NB4 (cell line): ENCODE measurements at places on chromosomes 5 and 9.

DNA sequence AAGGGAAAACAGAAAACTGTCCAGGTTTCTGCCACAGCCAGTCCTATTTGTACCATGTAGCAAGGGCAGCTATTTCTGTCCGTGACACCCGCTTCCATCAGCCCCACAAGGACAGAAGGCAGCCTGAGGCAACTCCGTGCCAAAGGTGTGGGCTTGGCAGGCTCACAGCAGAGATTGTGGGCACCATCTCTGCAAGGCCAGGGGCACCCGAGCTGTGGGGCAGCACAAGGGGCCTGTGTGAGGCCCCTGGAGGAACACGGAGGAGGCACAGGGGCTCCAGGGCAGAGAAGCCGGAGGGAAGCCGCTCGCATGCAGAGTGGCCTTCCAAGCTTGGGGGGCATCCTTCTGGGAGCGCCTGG is 43.5 kb downstream of the COL23A1 start:
- no peak for DNase-seq

- DNase-seq, result peak; percentile 94
Measured at GRCh38 chr9:91162784-91163443, 198.8 kb downstream of the AUH start.

- no peak for DNase-seq
Measured at GRCh38 chr5:65125591-65126541, 355.9 kb downstream of the ADAMTS6 start.

- no peak for DNase-seq
Measured at GRCh38 chr9:116605060-116605459, 82.0 kb upstream of the TRIM32 start.

DNA sequence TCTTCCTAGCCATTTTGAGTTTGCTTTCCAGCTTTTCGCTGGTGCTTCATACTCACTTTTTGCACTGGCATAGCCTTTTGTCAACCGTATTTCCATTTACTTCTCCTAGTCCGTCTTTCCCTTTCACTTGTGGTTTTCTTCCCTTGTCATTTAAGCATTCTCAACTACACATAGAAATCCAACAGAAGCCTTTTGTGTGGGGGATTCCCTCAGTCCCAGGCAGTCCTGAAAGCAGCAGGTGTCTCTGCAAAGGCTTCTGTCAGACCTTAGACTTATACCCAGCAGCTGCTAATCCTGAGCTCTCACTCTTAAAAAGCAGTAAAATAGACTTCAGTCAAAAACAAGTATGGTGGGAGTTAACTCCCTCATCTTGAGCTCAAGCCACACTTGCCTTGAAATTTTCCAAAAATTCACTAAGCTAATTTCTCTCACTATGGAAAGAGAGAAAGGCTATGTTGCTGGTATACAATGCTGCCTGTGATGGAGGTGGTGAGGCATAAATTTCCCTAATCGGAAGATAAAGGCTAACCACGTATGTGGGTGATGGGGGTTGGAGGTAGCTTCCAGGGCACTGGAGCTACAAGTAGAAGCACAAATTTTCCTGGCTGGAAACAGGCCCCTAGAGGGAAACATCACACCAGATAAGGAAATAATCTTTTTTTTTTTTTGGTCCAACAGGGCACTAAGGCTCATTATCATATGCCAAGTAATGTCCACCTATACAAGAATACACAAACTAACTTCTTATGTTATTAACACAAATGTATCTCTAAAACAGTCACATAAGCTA is 34.8 kb upstream of the IFNK start:
- no peak for DNase-seq

DNA sequence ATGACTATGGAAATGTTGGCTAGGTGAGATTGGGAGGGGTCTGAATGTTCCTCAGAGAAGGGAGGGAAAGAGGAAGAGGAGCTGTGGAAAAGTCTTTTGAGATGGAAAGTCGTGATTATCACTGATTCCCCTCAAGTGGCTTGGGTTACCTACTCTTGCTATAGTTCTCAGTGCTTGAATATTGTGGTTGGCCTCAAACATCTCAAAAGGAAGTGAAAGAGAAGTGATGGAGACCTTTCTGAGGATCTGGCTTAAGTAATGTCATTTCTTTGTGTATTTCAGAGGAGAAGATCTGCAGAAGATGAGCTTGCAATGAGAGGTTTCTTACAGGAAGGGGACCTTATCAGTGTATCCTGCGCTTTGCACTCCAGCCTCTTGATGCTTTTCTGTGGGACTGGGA is 5.5 kb downstream of the EXOSC2 start:
- DNase-seq, result no peak

- no peak for DNase-seq
Measured at GRCh38 chr5:77850536-77851175, 74.5 kb upstream of the TBCA start.

DNA sequence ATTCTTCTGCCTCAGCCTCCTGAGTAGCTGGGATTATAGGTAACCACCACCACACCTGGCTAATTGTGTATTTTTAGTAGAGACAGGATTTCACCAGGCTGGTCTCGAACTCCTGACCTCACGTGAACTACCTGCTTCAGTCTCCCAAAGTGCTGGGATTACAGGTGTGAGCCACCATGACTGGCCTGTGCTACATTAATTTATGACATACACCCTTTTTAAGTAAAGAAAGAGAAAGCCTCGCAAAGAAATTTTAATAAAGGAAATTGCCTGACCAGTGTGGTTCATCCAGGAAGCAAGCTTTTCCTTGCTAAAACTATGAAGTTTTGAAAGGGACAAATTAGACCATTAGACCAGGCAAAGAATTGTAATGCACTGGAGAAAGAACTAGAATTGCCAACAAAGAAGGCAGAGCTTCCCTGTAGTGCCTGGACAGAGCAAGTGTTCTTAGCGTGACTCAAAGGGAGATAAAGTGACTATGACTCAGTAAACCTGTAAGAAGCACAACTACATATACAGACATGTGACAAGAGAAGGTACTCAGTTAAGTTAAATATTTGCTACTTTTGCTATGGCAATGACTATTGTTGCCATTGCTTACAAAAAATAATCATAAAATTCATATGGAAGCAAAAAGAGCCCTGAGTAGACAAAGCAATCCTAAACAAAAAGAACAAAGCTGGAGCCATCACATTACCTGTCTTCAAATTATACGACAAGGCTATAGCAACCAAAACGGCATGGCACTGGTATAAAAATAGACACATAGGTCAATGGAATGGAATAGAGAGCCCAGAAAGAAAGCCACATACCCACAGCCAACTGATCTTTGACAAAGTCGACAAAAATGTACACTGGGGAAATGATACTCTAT is 54.6 kb downstream of the FYB1 start:
- no peak for DNase-seq

DNA sequence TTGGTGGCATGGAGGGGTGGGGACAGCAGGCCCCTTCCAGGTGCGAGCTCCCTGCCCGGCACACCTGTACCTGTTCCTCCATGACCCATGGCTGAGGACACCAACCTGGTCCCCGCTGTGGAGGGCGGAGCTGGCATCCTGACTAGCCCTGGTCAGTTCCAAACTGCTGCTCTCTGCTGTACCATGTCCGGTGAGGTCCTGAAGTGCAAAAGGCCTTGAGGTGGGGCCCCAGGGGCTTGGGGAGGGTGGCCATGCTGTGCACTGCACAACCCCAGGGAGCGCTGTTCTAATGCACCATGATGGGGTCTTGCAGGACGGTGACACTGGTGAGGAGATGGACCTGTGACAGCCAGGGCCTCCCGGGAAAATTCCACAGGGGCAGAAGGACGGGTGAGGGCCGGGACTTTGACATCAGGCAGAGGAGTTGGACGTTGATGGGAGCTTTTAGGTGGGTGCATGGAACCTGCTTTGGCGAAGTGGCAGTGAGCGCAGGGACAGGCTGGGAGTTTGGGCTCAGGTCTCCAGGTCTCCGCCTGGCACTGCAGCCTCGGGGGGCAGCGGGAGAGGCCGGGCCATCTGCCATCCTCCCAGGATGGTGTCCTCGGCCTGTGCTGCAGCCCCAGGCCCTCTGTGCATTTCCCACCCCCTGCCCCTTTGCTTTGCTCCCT is 38.9 kb downstream of the COL5A1 start:
- no peak for DNase-seq

GRCh38 chr5:103264508-103264907 is 5.9 kb downstream of the MACIR start:
- no peak for DNase-seq

- DNase-seq, result no peak
Measured at GRCh38 chr5:169430671-169431070, 129.7 kb upstream of the SLIT3 start.

GRCh38 chr5:3122216-3122615 is 370.7 kb upstream of the IRX2 start:
- DNase-seq, result no peak

DNA sequence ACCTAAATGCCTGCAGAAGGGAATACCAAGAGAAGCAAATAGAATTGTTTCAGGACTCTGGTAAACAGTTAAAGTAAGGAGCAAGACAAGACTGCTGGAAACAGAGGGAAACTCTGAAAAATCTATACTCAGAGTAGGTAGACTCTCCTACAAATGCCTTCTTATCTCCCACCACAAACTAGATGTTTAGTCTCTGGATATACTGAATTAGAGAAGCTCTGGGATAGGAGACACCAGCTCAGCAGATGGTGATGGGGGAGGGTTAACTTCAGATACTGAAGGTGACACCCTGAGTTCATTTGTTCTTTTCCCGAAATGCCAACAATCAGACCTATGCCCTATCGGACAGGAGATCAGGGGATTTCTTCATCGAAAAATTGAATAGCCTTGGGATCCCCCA is 54.1 kb upstream of the CHD1 start:
- no peak for DNase-seq

GRCh38 chr5:88824141-88824540 is 58.8 kb downstream of the MEF2C start:
- no peak for DNase-seq

- no peak for DNase-seq
Measured at GRCh38 chr9:110928599-110928998, 109.7 kb downstream of the LPAR1 start.

DNA sequence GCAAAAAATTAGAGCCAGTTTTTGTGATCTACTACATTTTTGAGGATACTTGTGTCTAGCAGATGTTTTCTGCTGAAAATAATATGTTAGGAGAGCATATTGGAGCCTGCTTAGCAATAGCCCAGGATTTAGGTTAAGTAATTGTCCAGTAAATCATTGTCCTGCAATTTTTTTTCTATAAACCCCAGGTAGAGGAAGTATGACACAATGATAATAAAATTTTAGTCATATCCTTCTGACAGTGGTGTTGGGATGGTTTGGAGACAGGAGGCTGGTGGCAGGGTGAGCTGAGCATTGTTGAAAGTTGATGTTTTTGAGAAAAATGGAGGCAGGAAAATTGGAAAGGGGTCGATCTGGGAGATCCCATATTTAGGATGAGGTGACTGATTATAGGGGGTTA is 3.5 kb downstream of the SNCAIP start:
- no peak for DNase-seq

DNA sequence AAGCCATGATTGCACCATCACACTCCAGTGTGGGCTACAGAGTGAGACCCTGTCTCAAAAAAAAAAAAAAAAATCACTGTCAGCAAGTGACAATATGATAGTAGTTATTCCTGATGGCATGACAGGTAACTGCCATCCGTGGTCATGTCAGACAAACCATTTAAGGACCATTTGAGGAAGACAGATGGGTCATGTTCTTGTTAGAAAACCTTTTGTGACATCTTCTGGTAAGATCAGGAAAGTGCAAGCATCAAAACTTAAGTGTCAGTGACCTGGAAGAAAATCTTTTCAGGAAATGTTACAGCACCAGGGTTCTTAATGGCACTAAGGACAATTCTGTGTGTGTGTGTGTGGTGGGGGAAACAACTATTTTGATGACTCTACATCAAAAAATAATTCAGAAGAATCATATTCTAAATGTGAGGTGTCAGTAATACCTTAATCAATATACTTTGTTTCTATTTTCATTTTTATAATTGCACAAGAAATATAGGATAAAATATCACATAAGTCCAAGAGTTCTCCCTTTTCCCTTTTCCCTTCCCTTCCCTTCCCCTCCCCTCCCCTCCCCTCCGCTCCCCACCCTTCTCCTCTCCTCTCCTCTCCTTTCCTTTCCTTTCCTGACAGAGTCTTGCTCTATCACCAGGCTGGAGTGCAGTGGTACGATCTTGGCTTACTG is 17.8 kb downstream of the SLC38A9 start:
- peak; percentile 55 for DNase-seq

DNA sequence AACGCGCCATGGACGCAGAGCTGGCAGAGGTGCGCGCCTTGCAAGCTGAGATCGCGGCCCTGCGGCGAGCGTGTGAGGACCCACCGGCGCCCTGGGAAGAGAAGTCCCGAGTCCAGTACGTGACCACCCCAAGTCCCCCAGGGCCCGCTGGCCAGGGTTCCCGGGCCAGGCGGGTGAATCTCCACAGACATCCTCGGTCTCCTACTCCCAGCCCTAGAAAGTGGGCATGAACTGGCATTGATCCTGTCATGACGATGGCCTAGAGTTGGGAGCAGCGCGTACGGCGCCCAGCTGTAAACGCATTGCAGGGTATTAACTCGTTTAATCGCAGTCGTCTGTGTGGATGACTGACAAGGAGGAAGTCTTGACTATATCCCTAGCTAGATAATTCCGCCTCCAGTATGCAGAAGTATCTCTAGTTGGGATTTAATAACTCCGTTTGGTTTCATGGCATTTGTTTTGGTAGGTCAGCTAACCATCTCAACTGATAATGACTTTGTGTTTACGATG is 293 bp downstream of the CENPP start:
- DNase-seq, result peak; percentile 74

- DNase-seq, result no peak
Measured at GRCh38 chr5:71974622-71975021, 132.7 kb upstream of the MAP1B start.

DNA sequence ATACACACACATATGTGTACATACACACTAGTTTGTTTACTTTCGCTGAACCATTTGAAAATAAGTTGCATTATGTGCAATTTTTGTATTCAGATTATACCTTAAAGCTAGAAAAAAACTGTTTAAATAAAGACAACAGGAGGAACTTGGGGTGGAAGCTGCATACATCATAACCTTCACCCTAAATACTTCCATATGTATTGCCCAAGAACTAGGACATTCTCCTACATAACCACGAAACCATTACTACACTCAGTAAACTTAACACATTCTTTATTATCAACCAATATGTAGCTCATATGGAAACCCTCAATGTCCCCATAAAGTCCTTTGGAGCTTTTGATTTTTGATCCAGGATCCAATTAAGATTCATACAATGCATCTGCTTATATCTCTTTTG is 83.3 kb downstream of the GIN1 start:
- no peak for DNase-seq

DNA sequence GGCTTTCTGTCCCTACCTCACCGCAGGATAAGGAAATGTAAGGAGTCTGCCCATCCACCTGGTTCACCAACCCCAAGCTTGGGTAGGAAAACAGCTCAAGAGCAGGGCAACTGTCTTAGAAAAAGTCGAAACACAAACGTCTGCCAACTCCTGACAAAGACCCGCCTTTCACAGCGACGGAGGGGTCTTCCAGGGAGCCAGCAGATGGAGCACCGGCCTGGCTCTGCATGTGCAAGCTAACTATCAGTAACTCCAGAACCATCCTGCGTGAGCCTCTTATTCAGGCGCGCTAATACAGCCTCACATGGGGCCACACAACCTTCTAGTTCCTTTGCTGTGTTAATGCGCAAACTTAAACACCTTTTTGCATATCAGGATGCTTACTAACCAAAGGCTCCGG is 26.9 kb downstream of the CAMSAP1 start:
- no peak for DNase-seq
